ENCODE measurements at places on chromosomes 5 and 9.

DNA sequence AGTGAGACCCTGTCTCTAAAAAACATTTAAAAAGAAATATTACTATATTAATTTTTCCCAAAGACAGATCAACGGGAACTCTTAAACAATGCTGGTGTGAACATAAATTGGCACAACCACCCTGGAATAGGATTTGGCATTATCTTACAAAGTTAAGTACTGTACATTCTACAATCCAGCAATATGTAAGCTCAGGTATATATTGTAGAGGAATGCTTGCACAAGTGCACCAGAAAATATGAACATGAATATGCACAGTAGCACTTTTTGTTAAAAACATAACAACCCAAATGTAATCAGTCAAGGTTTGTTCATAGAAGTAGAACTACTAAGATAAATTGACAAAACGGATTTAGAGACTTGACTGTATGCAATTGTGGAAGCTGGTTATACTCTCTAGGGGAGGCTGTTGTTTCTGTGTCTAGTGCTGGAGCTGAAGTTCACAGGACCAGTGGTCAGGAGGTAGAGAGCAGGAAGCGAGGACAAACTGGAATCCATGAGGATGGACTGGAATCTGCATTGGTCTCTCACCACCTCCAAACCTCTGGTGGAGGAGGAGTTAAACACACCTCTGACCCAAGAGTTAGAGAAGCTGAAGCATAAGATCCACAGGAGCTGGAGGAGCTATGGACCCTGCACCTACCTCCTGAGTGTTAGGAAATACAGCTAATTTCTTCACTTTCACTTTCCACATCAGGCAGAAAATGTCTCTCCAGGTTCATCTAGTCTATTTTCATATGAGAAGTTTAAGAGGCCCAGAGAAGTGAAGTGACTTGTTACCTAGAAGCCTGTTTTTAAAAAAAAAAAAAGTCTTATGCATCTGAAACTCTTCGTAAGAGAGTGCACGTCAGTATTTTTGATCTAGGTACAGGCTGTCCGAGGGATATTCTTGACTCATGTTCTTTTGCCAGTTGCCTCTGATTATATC is 20.3 kb upstream of the RIC1 start:
- DNase-seq, result no peak

GRCh38 chr5:146254223-146254622 is 50.8 kb downstream of the RBM27 start:
- no peak for DNase-seq

GRCh38 chr9:106757514-106757913 is 105.5 kb upstream of the ZNF462 start:
- DNase-seq, result no peak

- no peak for DNase-seq
Measured at GRCh38 chr9:16551692-16552091, 318.8 kb downstream of the BNC2 start.

GRCh38 chr5:119016125-119016774 is 27.9 kb upstream of the DTWD2 start:
- no peak for DNase-seq

GRCh38 chr9:122040561-122041242 is 52.4 kb downstream of the TTLL11 start:
- no peak for DNase-seq

DNA sequence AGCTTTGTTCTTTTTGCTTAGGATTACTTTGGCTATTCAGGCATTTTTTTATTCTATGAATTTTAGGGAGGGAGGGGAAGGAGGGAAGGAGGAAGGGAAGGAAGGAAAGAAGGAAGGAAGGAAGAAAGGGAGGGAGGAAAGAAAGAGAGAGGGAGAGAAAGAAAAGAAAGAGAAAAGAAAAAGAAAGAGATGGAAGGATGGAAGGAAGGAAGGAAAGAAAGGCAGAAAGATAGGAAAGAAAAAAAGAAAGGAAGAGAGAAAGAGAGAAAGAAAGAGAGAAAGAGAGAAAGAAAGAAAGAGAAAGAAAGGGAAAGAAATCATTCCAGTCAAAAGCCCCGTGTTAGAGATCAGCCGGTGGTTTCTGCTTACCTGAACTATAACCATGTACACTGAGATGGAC is 20.8 kb upstream of the NKD2 start:
- DNase-seq, result no peak

DNA sequence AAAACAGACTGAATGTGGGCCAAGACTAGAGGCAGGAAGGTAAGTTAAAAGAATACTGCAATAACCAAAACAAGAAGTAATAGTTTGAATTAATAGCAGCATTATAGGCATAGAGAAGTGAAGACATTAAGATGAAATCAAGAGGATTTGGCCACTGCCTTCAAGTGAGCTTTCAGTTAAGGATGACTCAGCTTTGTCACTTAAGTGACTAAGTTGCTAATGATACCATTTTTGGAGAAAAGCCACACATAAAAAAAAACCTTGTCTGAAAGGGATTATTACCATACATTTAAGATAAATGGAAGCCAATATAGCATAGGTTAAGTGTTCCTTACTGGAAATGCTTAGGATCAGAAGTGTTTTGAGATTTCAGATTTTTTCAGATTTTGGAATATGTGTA is 57.0 kb downstream of the ECPAS start:
- no peak for DNase-seq

DNA sequence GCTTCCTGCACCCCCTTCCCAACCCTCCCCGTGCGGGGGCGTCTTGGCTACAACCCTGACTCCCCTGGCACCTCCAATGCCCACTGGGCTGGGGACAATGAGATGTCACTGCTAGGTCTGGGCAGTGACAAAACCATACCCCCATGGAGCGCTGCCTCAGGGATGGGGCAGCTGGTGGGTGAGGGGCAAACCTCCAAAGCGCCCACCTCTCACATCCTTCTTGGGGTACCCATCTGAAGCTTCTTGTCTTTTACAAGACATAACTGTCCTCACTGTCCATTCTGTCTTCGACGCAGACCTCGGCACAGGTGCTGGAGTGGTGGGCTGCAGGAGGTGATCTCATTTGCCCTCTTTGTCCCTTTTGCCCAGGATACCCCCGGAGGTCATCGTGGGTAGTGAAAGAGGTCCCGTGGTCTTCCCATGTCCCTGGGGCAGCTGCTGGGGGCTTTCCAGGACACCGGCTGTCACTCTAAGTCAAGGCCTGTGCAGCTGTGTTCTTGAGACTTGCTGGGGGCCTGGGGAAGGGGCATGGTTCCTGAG is 27.8 kb upstream of the CSF1R start:
- no peak for DNase-seq

GRCh38 chr9:92634712-92635605 is 35.0 kb downstream of the IPPK start:
- peak; percentile 68 for DNase-seq

- DNase-seq, result no peak
Measured at GRCh38 chr9:109755040-109755439, 25.0 kb upstream of the PALM2AKAP2 start.

DNA sequence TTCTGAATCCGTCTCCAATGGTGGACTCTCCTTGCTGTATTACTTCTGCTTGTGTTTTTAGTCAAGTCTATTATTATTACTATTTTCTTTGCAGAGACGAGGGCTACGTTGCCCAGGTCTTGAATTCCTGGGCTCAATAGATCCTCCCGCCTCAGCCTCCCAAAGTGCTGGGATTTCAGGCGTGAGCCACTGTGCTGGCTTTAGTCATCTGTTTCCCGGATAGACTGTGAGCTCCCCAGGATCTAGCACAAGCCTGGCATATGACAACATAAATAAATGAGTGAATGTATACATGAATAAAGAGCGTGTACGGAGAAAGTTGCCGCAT is 439 bp upstream of the DDX46 start:
- no peak for DNase-seq

DNA sequence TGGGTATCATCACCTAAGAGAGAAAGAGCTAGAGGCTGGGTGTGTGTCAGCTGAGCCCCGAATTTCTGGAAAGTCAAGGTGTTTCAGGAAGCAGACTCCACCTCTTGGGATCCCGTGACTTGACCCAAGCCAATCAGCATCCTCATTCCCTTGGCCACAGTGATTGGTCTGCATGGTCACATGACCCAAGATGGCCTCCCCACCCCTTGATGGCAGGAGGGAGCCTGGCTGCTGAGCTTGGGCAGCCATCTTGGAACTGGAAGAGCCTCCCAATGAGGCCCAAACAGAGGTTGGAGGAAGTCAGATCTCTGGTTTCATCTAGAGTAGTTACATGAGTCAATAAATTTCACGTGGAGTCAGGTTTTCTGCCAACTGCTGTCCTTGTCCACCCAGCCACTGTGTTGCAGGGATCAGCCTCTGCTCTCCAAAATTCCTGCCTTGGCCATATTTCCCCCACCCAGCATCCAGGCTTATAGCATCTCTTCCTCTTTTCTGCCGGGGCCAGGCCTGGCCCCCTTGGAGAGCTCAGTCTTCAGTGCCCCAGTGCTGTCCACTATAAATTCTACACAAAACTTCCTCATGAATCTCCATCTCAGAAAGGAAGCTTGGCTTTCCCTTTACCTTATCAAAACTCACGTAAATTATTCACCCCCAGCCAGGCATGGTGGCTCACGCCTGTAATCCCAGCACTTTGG is 17.2 kb upstream of the SUSD3 start:
- no peak for DNase-seq

DNA sequence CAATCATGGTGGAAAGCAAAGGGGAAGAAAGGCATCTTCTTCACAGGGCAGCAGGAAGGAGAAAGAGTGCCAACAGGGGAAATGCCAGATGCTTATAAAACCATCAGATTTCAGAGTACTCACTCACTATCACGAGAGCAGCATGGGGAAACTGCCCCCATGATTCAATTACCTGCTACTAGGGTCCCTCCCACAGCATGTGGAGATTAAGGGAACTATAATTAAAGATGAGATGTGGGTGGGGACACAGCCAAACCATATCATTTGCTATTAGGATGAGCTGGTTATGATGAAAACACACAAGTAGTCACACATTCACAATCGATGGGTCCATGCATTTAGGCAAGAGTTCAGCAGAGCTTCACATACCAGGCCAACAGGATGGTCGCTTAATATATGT is 469.0 kb downstream of the PDE4D start:
- DNase-seq, result no peak

DNA sequence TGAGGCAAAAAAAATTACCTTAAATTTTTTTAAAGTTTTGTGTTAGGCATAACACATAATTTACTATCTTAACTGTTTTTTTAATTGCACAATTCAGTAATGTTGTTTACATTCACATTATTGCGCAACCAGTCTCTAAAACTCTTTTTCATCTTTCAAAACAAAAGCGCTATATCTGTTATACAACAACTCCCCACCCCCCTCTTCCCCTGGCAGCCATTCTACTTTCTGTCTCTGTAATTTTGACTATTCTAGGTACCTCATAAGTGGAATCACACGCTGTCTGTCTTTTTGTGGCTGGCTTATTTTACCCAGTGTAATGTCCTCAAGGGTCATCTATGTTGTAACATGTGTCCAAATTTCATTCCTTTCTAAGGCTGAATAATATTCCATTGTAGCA is 241.5 kb upstream of the DMRT1 start:
- DNase-seq, result no peak

- no peak for DNase-seq
Measured at GRCh38 chr5:56085193-56085592, 90.4 kb upstream of the IL6ST start.

GRCh38 chr9:133347515-133347984 is 381 bp downstream of the MED22 start:
- DNase-seq, result no peak

DNA sequence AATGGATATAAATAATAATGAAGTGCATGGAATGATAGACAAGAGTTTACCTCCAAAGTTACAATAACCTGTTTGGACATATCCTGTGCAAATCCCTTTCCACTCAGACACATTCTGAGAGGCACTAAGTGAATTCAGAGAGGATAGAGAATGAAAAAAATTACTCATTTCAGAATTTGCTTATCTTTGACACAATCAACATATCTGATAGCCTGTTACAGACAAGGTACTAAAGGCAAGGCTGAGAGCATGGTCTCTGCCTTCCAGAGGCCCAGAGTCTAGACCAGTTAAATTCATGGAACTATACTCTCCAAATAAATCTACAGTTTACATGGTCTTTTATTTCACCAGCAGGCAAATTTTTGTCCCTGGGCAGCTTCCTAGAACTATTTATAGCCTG is 371.8 kb upstream of the PTGER4 start:
- no peak for DNase-seq

GRCh38 chr9:136640171-136641111 is 22.3 kb upstream of the EGFL7 start:
- DNase-seq, result no peak

DNA sequence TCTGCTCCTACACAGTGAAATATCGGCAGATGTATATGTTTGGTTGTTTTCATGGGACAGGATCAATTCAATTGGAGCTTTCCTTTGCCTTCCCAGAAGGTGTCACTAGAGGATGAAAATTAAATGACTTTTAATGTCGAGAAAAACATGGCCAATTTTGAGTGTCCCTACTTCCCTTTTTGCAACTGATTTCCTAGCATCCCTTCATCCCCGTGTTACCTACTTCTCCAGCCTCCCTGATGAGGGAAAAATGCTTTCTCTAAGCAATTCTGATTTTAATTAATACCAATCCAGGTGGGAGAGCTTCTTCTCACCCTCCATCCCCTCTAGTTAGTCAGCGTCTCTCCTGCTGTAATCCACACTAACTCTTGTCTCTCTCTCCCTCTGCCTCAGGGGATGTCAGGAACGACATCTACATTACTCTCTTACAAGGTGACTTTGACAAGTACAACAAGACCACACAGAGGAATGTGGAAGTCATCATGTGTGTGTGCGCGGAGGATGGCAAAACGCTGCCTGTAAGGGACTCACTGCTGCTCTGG is 64.9 kb downstream of the DOCK2 start:
- DNase-seq, result no peak

- DNase-seq, result no peak
Measured at GRCh38 chr9:118281772-118282171, 577.6 kb downstream of the TLR4 start.

DNA sequence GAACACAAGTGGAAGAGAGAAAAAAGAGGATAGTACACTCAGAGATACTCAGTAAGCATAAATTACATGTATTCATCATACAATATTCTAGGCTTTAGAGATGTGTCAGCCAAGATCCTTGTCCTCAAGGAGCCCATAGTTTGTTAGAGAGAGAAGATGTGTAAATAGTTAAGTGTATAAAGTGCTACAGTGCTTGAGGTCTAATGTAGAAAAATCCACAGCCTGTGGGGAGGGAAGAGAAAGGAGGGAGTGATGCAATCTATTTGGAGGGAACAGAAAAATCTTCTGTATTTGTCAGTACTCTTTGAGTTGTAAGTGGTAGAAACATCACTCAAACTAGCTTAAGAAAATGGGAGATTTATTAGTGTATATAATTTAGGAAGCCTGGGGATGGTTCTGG is 81.9 kb downstream of the PALM2AKAP2 start:
- DNase-seq, result no peak

DNA sequence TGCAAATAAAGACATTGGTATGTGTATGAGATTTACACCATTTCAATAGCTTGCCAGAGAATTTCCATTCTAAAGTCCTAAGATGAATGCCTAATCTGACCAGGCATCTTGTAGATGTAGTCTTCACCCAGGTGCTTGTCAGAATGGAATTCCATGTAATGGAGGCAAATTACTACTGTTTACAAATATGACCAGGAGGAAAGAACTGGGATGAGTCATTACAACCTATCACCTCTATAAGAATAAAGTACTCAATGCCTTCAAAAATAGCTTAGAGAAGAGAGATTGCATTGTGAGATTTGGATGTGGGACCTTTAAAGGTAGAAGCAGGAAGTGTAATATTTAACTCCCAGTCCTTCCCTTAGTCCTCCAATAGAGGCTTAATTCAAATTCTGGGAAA is 507.0 kb upstream of the PTGER4 start:
- no peak for DNase-seq
